ENCODE measurements at places on chromosomes 4 and X.
A peak's percentile ranks its signal among the peaks of the same experiment; 100 is the strongest.

DNA sequence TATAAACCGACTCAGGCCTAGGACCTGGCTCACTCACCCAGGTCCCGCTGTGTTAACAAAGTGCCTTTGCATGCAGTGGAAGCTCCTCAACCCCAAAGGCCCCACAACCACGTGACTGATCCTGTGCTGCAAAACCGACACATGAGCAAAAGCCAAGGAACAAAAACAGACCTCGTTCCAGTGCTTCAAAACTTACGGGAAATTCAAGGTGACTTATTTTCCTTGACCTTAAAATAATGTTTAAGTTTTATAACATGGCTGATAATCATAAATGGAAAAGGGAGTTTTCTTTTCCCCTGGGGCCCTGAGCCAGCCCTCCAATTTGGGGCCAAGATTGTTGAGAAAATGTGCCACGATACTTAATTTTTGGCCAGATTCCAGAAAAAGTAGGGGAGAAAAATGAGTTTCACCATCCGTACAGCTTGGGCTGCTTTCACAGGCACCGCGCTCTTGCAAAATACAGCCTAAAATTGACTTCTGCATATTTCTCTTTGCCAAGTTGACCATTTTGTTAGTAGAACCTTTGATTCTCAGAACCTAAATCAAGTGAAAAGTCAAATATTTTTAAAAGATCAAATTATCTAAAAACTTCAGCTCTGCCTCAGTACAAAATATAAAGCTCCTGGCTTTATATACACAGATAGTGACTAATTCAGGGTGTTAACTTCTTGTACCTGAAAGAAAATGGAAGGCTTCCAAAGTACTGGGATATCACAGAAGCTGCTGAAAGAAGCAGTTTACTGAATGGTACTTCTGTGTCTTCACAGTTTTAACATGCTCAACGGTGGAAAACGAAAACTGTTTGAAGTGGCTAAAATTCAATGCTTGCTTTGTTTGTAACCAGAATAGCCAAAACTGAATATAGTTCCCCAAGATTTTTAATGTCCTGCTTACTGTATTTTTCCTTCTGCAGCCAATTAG lies 93.8 kb downstream of the APBB2 start:
- no peak for DNase-seq

GRCh38 chrX:74340051-74340450 lies 36.1 kb downstream of the ZCCHC13 start:
- DNase-seq = no peak

DNA sequence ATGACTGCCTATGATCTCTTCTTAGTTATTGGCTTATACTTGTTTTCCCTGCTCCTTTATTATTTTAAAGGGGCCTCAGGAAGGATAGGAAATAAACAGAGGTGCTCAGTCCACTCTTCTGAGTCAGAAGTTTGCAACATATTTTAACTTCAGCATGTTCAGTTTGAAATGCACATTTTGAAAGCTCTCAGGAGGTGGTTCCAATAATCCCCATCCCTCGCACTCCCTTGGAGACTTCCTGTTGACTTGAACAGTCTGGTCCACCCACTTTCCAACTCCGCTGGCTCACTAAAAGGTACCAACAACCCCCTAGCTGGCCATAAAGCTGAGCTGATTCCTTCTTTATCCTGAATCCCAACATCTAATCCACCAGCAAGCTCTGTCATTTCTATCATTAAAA lies 78.3 kb upstream of the DUSP21 start:
- DNase-seq = no peak

DNA sequence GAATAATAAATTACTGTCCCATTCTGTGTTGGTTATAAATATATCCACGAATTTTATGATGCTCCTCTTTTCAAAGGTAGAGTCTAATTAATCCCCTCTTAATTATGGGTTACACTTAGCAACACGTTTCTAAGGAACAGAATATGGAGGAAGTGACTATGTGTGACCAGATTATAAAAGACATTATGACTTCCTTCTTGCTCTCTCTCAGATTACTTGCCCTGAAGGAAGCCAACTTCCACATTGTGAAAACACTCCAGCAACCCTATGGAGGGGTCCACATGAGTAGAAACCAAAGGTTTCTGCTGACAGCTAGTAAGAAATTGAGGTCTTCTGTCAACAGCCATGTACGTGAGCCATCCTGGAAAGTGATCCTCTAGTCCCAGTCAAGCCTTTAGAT lies 59.3 kb downstream of the WDFY3 start:
- DNase-seq = no peak

GRCh38 chr4:38489011-38489861 lies 174.8 kb upstream of the KLF3 start:
- no peak for DNase-seq

GRCh38 chr4:138063581-138063980 lies 178.6 kb downstream of the SLC7A11 start:
- DNase-seq = no peak

DNA sequence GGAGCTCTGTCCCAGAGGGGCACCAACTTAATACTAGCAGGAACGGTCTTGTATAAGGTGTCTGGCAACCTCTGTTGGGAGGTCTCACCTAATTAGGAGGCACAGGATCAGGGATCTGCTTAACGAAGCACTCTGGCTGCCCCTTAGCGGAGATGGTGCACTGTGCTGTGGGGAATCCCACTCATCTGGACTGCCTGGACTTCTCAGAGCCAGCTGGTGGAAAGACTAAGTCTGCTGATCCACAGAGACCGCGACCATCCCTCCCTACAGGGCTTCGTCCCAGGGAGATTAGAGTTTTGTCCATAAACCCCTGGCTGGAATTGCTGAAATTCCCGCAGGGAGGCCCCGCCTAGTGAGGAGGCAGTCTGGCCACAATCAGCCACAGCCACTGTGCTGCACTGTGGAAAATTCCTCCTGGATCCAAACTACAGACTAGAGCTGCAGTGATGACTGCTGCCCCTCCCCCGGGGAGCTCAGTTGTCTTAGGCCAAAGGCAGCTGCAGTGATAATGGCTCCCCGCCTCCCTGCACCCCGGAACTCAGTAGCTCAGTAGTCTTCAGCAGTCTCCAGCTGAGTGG lies 22.0 kb upstream of the ZCCHC4 start:
- DNase-seq = no peak

GRCh38 chrX:23134136-23134535 lies 134.4 kb downstream of the DDX53 start:
- no peak for DNase-seq

GRCh38 chr4:149884046-149884445 lies 68.4 kb upstream of the IQCM start:
- no peak for DNase-seq

DNA sequence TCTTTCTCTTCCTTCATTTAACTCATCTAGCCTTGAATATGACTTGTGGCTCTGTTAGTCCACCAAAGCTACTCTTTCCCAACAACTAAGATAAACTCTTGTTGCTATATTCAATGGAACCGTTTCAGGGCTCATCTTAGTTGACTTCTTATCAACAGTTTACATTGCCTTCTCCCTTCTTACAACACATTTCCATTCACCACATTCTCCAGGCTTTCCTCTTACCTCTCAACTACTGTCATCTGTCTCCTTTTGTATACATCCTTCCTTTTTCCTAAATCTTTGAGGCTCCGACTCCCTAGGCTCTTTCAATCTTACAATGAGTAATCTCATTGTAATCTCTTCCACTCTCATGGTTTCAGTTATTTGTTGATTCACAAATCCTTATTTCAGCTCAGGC lies 58.5 kb downstream of the NCAPG start:
- no peak for DNase-seq

GRCh38 chrX:46642145-46642544 lies 68.6 kb downstream of the CHST7 start:
- peak; percentile 53 for DNase-seq

DNA sequence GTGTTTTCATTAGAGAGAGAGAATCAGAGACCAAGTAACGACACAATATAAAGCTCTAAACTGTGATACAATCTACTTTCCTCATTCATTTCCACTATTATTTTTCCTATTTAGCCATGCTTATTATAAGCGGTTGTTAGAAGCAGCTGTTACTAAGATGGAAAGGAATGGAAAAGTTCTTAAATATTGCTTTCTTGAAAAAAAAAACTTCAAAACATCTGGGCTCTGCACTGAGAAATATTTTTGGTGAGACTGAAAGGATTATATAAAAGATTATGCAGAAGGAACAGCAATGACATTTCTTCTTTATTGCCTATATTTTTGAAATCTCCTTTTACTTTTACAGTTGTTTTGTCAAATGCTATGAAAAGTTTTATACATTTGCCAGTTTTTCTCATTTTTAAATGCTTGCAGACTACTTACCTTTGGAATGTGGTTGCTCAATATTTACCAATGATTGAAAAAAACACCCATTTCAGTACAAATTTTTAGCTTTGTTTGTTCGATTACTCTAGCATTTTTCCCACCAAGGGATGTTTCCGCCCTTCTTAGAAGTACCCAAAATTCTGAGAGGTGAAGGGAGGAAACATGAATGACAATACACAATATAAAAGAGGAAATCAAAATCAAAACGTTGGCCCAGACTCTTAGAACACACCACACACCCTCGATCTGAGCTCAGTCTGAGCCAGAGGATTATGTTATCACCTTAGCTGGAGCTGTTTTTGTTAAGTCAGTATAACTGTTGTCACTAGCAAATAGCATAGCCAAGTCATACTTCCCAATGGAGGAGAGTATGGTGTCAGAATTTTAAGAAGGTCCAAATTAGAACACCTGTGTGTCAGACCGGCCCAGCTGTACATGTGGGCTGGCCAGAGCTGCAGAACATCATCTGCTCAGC lies 18.4 kb downstream of the DKK2 start:
- DNase-seq = no peak

GRCh38 chr4:119059221-119059620 lies 76.4 kb upstream of the MYOZ2 start:
- no peak for DNase-seq

GRCh38 chr4:138158746-138159297 lies 83.3 kb downstream of the SLC7A11 start:
- DNase-seq = no peak

GRCh38 chr4:38367642-38368174 lies 296.3 kb upstream of the KLF3 start:
- DNase-seq = no peak

- DNase-seq = no peak
Measured at GRCh38 chr4:182338746-182339145, 95.5 kb downstream of the TENM3 start.

DNA sequence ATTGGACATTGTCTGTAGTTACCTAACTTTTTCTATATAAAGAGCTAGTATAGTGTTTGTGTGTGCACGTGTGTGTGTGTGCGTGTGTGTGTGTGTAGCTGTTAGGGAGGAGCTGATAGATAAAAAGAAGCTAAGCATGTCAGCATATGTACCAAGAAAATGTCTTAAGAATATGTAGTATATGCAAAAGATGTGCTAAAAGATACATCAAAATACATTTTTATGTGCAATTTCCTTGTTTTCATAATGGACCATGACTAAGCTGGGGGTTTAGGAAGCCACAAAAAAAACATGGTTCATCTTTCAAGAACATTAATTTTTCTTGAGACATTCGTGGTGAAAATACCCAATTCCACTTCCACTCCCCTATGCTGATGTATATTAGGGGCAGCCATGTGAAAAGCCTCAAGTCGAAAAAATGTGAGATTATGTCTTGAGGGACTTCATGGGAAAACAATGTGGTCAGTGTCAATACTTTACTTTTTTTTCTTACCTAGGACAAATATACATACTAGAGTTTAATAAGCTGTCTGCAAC lies 1599.7 kb downstream of the ARAP2 start:
- no peak for DNase-seq

GRCh38 chrX:151099001-151099400 lies 77.4 kb upstream of the GPR50 start:
- no peak for DNase-seq

GRCh38 chr4:161604516-161605300 lies 559.1 kb downstream of the FSTL5 start:
- no peak for DNase-seq

GRCh38 chr4:140004549-140004895 lies 149.5 kb downstream of the MAML3 start:
- peak; percentile 32 for DNase-seq

GRCh38 chr4:59457576-59457975 lies 1742.5 kb upstream of the ADGRL3 start:
- no peak for DNase-seq

- no peak for DNase-seq
Measured at GRCh38 chrX:23901060-23901459, 6.7 kb downstream of the APOO start.

- DNase-seq = no peak
Measured at GRCh38 chr4:81454499-81454898, 17.2 kb downstream of the RASGEF1B start.

Data from T47D (cell line).